ENCODE measurements at places on chromosomes 7 and 10.

- no peak for DNase-seq
These were observed 1042.0 kb downstream of the GRM8 start for GRCh38 chr7:126210707-126211106.

DNA sequence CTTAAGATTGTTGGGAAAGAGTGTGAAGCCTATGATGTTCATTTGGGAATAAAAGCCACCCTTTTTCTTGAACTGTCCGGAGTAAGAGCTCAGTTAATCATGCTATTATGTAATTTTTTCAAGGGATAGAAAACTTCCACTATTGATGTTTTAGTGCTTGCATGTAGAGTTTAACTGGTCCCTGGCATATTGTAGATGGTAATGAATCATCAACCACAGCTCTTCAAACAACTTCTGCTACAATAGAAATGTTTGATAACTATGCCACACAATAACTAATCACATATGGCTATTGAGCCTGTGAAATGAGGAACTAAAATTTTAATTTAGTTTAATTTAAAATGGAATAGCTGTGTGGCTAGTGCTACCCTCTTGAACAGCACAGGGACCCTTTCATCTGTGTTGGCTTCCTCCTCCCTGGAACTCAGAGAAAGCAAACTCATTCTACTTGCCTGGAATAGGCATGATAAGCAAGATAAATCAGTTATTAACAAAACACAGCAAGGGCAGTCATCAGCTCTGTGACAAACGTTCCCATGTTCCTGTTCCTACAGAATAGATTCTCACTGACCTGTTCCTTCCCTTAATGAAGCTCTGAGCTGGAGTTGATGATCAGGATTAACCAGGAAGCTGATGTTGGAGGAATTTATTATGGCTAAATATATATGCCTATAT is 4.9 kb upstream of the SRI start:
- DNase-seq, result no peak

GRCh38 chr7:67453580-67454380 is 457.1 kb downstream of the TYW1 start:
- no peak for DNase-seq

DNA sequence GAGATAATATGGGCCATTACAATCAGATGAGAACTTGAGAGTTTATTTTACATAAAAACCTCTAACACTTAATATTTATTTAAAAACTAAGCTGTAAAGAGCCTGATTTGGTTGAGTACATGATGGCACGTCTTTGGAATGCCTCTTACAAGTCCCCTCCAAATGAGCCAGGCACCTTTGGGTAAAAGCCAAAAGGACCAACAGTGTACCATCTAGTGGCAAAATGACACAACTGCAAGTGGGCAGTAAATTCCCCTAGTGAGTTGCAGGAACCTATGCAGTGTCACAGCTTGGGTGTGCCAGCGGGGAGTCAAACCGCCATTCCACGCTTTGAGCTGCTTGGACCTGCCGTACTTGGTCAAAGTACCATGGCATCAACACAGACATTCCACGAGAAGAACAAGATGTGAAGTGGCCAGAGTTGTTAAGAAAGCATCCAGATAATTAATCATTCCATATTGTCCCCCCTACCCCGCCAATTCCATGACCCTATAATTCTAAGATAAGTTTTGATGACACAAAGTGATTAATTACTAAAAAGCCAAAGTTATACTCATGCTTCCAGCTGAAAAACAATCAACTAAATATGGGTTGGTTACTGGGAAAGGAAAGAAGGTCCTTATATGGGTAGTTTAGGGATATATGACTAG is 115.2 kb downstream of the SORBS1 start:
- no peak for DNase-seq

DNA sequence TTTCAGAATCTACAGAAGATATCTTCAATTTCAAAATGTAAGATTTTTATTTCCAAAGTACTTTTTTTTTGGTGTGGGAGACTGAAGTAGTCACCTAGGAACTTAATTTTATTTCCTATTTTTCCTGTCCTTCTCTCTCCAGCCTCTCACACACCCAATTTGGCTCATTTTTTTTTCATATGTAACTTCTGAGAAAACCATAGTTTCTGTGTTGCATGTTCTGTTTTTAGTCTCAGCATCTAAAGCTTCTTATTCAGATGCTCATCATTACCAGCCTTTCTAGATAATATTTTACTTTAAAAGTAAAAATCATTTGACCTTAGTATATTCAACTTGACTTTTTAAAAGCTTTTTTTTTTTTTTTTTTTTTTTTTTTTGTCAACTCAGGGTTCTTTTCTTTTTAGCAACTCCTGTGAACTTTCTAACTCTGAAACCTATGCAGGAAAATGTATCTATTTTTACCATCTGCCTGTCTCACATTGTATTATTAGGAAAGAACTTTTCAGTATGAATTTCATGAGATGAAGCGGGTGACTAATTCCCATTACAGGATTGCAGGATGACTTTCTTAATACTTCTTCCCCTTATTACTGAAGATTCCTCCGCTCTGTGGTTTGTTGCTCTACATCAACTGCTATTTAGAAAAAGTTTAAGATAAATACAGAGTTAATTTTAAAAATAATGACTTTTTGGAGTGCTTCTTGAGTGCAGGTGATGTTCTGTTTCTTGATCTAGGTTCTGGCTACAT is 73.6 kb upstream of the LSM8 start:
- DNase-seq, result no peak

- DNase-seq, result no peak
These were observed 104.7 kb upstream of the ARMC3 start for GRCh38 chr10:22823109-22823508.

- DNase-seq, result no peak
These were observed 45.7 kb downstream of the IKZF1 start for GRCh38 chr7:50349963-50350944.

DNA sequence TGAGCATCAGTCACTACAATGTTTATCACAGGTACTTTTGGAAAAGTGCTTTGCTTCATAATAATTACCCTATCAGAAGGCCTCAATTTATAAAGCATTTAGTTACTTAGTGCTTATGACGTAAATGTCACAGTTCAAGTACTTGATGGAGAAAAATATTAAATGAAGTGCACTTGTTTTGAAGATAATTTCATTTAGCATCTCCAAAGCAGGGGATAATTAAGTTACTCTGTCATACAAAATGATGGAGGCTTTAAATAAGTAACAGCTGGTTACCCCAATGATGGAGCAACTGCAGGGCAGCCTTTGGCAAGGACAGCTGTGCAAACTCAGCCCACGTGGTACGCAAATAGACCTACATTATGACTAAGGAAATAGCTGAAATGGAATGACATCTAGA is 768.8 kb downstream of the GRM8 start:
- DNase-seq, result no peak

- no peak for DNase-seq
These were observed 440.5 kb downstream of the SEMA3D start for GRCh38 chr7:84746353-84746752.

DNA sequence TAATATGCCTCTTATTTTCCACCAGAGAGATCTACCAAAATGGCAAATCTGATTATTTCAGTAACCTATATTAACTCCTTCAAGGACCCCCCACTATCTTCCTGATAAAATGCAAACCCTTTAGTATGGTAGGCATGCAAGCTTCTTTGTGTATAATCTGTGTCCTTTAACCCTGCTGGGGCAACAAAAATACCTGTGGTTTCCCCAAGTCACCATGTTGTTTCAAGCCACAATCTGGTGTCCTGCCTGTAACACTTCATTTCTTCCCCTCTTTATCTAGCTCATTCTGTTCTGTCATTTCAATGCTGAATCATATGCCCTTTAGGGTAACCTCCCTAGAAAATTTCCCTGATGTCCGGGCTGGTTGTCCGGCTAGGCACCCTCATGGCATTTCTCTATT is 5.3 kb downstream of the CALCR start:
- no peak for DNase-seq

DNA sequence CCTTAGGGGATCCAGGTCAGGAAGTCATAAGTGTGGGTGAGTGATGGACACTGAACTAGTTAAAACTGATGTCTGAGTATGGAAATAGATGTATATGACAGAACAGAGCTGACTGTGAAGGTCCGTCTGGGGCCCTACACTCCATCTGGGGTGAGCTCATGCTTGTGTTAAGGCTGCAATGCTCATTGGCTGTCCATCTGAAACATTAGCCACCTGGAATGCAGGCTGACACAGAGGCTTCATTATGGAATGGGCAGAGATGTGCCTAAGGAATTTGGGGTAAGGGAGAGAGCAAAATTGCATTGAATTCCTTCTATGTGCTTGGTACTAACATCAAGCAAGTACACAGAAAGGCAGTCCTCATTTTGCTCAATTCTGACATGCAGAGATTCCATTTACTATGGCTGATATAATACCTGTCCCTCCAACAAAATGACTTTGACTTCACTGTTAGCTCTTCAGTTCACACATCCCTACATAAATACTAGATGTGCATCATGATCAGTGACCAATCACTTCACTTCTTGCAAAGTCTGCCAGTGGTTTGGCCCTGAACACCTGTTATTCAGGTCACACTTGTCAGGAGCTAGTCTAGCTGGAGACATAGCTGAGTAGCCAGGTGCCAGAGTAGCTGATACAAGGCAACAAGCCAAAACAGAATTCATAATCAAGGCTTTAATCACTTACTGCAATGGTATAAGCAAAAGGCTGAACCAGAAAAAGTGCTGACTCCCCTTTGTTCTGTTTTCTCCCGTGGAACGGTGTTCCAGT is 128.9 kb upstream of the VWC2 start:
- DNase-seq, result no peak
